Muscle of leg (tissue), 16 donors: ENCODE measurements at places on chromosomes 1 and 21. TPM values are rescaled to one million over a fixed set of nuclear protein-coding genes. Genes with fewer than 3 reads are reported as not detected.

Gene NHLH1
- 0.04 TPM for total RNA-seq

GRCh38 chr1:1262758-1263157 is 10.9 kb downstream of the UBE2J2 start:
- H3K4me3 ChIP-seq: no peak overlapping the region
- H3K27ac ChIP-seq: no peak overlapping the region
- no peaks in the 10 kb centered on the region for H3K27me3 ChIP-seq
- peaks cover 72% of the 10 kb centered on the region for H3K36me3 ChIP-seq
- no peaks in the 10 kb centered on the region for H3K4me1 ChIP-seq

DNA sequence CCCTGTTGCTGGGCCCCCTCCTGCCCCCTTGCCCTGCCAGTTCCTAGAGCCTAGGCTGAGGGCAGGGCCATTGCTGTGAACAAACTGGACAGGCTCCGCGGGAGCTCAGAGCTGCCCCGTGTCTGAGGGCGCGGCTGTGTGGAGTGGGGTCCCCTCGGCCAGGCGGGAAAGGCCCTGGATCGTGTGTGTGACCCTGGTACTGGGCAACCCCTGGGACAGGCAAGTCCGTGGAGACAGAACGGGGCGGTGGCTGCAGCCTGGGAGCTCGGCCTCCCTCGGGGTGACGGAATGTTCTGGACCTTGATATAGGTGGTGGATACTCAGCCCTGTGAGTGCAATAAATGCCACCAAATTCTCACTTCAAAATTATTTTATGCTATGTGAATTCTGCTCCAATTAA is 27.7 kb upstream of the C1orf159 start:
- H3K4me3 ChIP-seq: no peak overlapping the region
- peaks cover 14% of the 10 kb centered on the region for H3K4me1 ChIP-seq

GRCh38 chr1:161824618-161825017 is 58.5 kb downstream of the ATF6 start:
- no peaks in the 10 kb centered on the region for H3K4me1 ChIP-seq
- H3K4me3 ChIP-seq: no peak overlapping the region
- peaks cover 13% of the 10 kb centered on the region for H3K36me3 ChIP-seq
- DNase-seq: no peak
- no peaks in the 10 kb centered on the region for H3K27me3 ChIP-seq

DNA sequence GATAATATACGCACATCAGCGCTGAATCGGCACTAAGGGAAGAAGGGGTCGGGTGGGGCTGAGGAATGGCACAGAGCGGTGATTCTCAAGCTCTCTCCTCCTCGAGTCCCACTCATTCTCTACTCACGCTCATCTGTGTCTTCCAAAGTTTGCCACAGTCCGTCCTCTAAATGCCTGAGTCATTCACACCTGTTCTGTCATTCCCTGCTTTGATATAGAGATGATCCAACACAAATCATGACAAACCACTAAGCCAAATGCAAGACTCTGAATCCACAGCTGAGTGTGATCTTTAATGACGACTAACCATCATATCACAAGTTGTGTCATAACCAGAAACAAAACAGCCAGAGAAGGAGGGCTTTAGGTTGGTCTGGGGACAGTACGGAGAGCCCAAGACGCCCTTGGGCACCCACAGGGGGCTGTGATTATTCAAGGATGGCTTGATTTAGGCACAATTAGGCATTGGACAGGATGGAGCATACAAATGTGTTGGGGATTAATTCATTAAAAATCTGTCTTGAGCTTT is 501.5 kb downstream of the KIF26B start:
- H3K27ac ChIP-seq: no peak overlapping the region
- peaks cover 8% of the 10 kb centered on the region for H3K4me1 ChIP-seq
- no peaks in the 10 kb centered on the region for H3K27me3 ChIP-seq
- H3K4me3 ChIP-seq: no peak overlapping the region

DNA sequence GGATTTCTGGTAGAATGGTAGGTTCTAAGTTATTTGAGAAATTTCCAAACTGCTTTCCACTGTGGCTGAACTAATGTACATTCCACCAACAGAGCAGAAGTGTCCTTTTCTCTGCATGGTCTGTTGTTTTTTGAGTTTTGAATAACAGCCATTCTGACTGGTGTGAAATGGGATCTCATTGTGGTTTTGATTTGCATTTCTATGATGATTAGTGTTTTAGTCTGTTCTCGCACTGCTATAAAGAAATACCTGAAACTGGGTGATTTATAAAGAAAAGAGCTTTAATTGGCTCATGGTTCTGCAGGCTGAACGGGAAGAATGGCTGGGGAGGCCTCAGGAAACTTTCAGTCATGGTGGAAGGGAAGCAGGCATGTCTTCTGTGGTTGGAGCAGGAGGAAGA is 80.3 kb downstream of the SDCCAG8 start:
- no peaks in the 10 kb centered on the region for H3K4me1 ChIP-seq
- no peak overlapping the region for H3K27ac ChIP-seq
- H3K36me3 ChIP-seq: peaks cover 24% of the 10 kb centered on the region
- H3K27me3 ChIP-seq: no peaks in the 10 kb centered on the region
